ENCODE measurements at places on chromosomes 7 and 10.

DNA sequence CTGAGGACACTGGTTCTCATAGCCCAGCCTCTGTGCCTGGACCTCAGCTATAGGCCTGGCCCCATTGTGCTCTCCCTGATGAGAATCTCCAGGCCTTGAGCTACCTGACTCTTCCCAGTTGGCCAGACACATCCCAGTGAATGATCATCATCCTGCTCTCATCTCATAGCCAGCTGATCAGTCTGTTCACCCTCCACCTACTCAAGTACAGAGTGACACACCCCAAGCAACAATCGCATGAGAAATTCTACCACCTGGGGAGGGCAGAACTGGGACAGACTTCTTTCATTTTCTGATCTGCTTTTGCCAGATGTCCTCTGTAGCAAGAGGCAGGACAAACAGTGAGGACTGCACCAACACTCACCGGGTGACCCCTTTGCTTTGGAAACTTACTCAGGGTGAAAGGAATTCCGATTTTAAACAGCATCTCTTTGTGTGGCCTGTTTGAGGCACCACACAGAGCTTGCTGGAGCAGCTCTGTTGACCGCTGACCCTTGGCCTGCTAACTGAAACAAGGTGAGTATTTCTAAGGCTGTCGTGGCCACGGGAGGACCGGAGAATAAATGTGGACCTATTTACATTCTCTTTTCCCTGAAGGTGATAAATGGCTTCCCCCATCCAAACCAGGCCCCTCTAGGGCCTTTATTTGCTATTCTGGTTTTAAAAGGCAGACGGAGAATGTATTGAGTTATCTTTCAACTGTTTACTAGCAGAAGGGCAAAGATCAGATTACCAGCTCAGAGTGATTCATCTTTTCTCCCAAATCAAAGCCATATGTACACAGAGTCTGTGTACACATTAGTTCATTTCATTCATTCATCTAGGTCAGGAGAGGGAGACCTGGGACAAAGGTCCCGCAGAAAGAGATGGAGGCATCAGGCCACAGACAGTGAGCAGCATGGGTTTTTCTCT is 181.4 kb upstream of the TNS3 start:
- no peak for DNase-seq

GRCh38 chr7:8507566-8507965 is 74.2 kb downstream of the NXPH1 start:
- no peak for DNase-seq

GRCh38 chr7:133936074-133936473 is 191.1 kb upstream of the LRGUK start:
- no peak for DNase-seq

- DNase-seq = no peak
These were observed 2.0 kb downstream of the GGCT start for GRCh38 chr7:30502470-30503251.

DNA sequence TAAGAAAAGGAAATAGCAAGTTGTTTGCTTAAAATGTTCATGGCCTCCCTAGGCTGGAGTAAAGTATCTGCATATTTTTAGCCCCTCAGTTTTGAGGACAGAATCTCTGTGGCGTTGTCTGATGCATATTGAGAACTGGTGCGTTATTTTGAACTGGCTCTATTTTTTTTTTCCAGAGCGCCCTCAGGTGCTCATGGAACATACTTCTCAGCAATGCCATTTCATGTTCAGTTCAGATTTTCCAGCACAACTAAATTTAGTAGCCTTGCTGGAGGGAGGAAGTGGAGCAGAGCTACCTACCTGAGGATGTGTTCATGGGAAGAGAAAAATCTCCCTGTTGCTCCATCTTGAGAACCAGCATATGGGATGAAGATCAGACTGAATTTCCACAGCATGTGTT is 870.5 kb downstream of the LRMDA start:
- no peak for DNase-seq

- DNase-seq = no peak
These were observed 55.7 kb downstream of the CELF2 start for GRCh38 chr10:11073410-11073809.

- no peak for DNase-seq
These were observed 33.0 kb upstream of the PPP1R3C start for GRCh38 chr10:91665842-91666241.

- no peak for DNase-seq
These were observed 154.4 kb upstream of the MKLN1 start for GRCh38 chr7:131173145-131173890.

- DNase-seq = no peak
These were observed 40.5 kb upstream of the SAMD8 start for GRCh38 chr10:75070961-75071428.

GRCh38 chr7:102152672-102153598 is 133.7 kb upstream of the SH2B2 start:
- no peak for DNase-seq

- no peak for DNase-seq
These were observed 11.1 kb downstream of the STAM start for GRCh38 chr10:17655009-17655408.

DNA sequence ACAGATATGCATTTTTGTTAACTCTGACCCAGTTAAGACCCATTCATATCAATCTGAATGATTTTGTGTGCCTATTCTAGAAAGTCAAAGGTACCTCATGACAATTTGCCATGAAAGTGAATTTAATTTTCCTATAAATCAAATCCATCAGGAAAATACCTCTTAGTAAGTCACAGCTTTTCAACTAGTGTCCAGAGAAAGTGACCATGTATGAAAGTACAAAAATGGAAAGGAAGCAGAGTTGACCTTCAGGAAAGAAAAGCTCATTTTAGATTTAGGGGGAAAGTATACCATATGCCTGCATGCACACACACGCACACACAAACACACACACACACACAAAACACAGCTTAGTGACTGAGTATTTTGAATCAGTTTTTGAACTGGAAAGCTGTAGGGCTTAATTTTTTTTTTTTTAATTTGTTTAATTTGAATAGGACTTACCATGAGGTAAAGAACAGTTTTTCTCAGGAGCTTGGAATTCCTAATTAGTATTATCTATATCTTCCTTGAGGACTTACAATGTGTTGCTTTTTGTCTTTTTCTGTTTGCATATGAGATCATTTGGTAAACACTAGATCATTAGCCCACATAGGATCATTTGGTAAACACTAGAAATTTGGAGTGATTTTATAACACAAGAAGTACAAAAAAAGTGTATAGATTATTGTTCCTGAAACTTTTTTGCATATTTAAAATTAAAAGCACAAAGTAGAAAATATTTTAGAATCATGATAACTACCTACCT is 61.6 kb downstream of the ZNF277 start:
- no peak for DNase-seq

DNA sequence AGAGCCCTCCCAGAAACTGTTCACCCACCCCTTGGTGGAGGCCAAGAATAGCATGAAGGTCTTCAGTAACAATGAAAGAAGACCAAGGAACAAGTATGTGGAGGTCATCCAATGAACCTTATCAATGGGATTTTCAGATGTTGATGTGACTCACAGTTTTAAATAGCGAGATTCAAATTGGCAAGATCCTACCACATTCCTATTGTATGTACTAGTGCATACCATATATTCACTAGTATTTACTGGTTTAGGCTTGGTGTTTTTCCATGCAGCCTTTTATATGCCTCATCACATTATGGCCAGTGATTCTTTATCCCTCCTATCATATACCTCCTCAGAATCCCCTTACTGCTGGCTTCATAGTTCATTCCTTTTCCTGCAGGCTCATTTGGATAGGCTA is 54.4 kb downstream of the ITGB8 start:
- peak; percentile 68 for DNase-seq

DNA sequence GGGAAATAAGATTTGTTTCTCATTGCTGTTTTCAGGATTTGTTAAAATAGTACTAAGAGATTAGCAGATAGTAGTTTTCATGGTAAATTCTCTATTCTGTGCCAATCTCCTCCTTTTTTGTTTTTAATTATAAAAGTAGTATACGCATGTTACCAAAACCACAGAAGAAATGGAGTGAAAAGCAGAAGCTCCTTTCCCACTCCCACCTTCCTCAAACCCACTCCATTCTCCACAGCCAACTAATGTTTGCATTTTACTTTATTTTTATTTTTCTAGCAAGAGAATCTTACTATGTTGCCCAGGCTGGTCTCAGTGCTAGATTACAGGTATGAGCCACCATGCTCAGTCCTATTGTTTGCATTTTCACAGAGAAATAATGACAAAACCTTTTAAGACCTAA is 4.5 kb upstream of the LRMDA start:
- DNase-seq = no peak

GRCh38 chr7:74006451-74007241 is 21.3 kb upstream of the ELN start:
- DNase-seq = no peak

DNA sequence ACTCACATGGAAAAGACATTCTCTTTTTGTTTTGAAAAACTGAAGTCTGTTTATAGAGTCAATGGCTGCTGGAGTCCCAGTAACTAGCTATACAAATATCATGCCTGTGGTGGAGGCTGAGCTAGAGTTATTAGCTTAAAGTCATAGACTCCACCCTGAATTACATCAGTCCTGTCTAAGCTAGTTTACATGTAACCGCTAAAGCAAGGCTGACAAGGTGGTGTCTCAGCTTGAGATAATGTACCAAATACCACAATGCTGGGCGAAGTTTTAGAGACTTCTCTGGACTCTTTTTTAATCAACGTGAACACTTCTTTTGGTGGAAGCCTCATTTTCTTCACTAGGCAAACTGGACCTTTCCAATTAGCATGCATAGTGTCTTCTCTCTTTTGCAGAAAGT is 219.4 kb downstream of the ANK3 start:
- DNase-seq = no peak

GRCh38 chr10:119454990-119455389 is 87.5 kb downstream of the RGS10 start:
- no peak for DNase-seq

- DNase-seq = no peak
These were observed 100.8 kb downstream of the DNAJB6 start for GRCh38 chr7:157437519-157438061.

DNA sequence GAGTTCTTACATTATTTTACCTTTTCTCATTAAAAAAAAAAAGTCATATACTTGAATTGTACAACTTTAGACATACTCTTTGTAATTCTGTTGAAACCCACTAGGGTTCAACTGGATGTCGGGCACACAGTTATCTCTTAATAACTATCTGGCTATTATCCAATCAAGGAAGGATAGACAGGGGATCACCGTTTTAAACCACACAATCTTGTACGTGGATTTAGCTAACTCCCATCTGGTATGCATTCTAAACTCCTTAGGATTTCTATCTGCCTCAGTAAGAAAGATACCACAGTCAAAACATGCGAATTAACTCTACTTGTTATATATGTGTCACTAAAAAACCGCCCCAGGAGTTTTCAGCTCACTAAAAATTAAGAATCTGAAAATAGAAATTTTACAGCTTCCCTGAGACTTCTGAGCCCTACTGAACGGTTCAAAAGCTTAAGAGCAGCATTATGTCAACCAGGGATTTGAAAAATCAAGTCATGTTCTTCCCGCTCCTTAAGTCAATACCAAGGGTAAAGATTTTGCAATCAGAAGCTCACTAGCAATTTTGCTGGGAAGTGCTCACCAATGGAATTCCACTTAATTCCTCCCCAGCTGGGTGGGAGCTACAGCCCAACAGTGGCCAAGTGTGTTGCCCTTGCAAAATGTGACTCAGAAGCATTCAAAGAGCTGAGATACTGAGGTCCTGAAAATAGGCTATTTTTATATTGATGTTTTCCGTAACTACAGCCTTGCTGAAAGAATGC is 267.0 kb downstream of the FRMD4A start:
- DNase-seq = peak; percentile 79

DNA sequence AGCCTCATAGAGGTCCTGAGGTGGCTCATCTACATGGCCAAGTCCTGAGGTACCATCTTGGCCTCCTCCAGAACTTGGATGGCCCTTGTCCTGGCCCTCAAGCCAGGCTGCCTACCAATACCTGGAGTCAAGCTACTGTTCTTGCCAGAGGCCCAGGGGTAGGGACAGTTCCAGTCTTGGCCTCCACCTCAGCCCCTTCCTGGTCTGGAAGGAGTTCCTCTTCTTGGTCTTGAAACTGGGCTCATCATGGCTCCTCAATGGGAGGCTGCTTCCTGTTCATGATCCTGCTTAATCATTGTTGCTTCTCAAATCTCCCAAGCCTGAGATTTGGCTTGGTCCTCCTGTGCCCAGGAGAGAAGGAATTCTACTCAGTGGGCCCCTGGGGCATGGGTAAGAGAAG is 3.9 kb downstream of the HPS6 start:
- DNase-seq = no peak

DNA sequence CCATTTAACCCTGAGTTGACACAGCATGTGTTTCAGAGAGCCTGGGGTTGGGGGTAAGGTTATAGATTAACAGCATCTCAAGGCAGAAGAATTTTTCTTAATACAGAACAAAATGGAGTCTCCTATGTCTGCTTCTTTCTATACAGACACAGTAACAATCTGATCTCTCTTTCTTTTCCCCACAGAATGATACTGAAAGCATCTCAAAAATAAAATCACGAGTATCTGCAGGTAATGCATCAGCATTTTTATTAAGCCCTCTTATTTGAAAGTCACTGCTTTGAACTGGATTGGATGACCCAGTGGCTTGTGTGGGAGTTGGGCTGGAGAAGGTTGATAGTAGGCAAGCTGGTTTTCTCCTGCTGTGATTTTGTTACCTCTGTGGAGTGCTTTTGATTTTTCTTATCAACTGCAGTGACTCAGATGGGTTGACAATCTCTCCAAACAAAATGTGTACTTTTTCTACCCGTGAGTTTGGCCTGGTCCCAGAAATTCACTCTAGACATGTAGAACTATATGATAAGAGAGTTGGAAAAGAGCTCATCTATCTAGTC is 253.5 kb upstream of the PRKCQ start:
- no peak for DNase-seq

- no peak for DNase-seq
These were observed 2.3 kb downstream of the LRRTM3 start for GRCh38 chr10:66927971-66928770.

DNA sequence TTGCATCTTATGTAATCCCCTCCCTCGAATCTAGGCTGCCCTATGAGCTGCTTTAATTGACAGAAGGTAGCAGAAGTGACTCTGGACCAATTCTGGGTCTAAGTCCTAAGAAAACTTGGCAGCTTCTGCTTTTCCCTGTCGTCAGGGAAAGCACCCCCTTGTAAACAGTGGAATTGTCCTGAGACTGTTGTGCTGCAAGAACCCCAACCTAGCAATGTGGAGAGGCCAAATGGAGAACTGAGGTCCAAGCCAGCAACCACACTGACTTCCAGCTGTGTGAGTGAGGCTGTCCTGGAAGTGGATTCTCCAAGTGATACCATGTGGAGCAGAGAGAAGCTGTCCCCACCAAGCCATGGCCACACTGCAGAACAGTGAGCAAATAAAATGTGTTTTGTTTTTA is 75.5 kb downstream of the ARHGAP22 start:
- DNase-seq = no peak

DNA sequence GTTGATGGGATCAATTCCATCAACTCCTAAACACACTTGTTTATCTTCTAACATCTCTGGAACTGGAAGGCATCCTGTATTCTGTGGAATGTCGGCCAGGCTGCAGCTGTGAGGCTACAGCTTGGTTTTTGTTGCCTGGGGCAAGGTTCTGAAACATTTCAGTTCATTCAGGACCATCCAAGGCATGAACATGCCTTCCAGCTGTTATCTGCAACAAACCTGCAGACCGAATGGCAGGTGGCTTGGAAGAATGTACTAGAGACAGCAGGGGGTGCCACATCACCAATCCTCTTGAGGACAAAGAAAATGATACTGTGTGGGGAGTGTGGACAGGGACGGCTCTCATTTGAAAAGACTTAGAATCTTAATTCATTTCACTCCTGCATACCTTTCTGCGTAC is 12.4 kb downstream of the PAPOLB start:
- no peak for DNase-seq
